ENCODE measurements at places on chromosomes 3 and 15.

GRCh38 chr15:40323953-40324937 is 753 bp downstream of the INAFM2 start:
- DNase-seq = no peak

GRCh38 chr3:155069729-155070128 is 10.4 kb upstream of the MME start:
- DNase-seq = no peak

GRCh38 chr15:37246065-37246464 is 145.7 kb upstream of the MEIS2 start:
- DNase-seq = no peak

GRCh38 chr15:41640985-41641384 is 19.2 kb upstream of the MGA start:
- no peak for DNase-seq

All from stimulated activated CD8-positive, alpha-beta memory T cell treated with anti-CD3 and anti-CD28 coated beads, Interleukin-12 subunit alpha, Interleukin-12 subunit beta, amount 100 ng/mL, for 4 hours (primary cell).